ENCODE measurements at places on chromosomes 1 and 21.

- DNase-seq = no peak
These were observed at the start of gene RGS5 for GRCh38 chr1:163202833-163203451. TSS of gene RGS5 (minus strand) at chr1:163202916. CDS start at chr1:163202835, 81 bp downstream.

GRCh38 chr21:38945545-38946245 lies 140.0 kb downstream of the ETS2 start:
- no peak for DNase-seq

DNA sequence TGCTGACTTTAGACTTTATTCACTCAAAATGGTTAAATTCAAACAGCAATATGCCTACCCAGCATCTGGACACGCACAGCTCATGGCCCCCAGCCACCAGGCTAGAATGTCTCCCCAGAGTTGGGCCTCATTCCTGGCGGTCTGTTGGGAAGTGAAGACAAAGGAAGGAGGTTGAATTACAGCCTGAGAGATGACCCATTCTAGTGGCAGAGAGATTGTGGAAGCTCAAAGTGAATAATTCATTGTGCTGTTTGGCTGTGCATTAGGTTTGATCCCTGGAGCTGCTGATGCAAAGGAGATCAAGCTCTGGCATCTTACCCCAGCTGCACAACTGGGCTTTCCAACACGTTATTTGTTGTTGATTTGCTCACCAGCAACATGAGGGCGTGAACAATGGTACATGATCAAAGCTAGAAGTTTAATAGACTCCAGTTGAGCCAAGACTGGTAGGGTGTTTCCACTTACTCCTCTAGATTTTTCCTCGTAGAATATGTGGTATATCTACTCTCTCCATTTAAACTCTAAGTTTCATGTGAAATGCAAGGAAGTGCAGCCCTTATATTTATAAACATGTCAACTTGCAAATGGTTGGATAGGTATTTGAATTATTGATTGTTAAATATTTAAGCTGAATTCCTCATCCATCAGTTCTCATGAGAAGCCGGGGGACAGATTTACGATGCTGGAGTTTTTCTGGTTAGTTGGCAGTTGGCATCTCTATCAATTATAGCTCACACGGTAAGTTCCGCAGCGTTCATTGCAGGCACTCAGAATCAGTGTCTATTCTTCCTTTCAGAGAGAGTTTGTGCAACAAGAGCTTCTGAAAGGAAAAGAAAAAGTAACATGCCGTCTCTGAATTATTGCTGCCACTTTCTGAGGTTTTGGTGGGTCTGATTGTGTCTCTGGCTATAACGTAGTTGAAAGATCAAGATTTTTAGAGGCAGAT lies 222.7 kb downstream of the TM2D1 start:
- no peak for DNase-seq

GRCh38 chr1:199173356-199173755 lies 534.5 kb downstream of the PTPRC start:
- no peak for DNase-seq
